NB4 (cell line): ENCODE measurements at places on chromosomes 6 and 20.

GRCh38 chr20:24953209-24953575, 4.1 kb downstream of the CST7 start:
- no peak for DNase-seq

GRCh38 chr20:63023936-63024571, 17.3 kb upstream of the BHLHE23 start:
- DNase-seq, result no peak

DNA sequence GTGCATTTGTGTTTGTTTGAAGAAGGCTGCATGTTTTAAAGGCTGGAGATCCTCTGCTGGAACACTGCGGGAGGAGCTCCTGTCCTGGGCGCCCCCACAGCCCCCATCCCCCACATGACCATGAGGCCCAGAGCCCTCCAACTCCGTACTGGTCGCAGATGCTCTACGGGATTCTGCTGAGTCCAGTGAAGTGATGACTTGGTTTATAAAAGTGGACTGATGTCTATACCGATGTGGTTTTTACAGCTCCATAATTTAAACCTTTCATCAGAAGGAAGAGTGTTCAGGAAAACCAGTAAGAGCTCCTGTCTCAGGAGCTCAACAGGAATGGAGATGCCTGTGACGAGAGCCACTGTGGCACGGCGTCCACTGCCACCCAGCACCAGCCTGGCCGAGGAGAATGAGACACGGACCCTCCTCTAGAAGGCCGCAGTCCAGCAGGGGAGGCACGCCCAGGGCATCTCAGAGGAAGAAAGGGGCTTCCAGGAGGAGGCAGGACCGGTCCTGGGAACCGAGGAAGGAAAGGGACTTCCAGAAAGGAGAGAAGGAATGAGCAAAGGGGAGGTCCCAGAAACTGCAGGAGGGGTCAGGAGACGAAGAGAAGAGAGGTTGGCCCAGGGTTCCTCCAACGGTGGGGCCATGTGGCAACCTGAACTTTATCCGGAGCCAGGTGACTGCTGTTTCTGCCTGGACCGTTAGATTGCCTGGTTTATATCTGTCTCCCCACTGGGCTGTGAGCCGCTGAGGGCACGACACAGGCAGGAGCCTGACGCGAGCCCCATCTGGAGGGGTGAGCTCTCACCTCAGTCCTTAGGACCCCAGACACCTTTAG, 26.9 kb downstream of the BFSP1 start:
- no peak for DNase-seq

DNA sequence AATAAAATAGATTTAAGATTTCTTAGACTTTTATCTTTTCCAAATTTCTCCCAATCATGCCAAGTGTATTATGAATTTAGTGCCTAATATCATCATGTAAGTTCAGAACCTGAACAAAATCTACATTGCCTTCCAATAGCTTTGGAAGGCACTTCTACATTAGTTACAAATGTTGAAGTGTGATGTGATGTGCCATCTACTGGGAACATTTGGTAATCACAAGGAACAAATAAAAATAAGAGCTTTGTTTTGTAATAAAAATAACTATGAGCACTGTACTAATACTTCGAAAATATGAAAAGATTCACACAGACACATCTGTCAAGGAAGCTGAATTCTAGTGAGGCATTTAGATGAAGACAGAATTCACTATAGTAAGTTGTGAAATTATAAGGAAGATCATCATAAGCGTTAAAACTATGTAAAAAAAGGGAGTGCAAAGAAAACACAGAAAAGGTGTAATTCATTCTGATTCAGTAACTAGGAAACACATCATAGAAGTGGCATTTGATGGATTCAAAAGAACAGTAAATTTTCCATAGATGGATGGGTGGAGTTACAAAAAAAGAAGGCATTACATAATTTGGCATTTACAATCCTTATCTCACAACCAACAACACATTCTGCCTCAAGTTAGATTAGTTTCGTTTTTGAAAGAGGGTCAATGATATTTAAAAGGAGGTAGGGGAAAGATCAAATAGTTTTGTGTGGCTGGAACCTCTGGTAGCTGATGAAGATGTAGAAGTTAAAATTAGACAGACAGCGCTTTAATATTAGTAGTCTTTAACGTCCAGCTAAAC, 161.0 kb downstream of the ASCC3 start:
- peak; percentile 50 for DNase-seq

- no peak for DNase-seq
Measured at GRCh38 chr6:62328607-62329006, 42.6 kb upstream of the KHDRBS2 start.

- no peak for DNase-seq
Measured at GRCh38 chr6:140463312-140463710, 1088.9 kb upstream of the CITED2 start.

DNA sequence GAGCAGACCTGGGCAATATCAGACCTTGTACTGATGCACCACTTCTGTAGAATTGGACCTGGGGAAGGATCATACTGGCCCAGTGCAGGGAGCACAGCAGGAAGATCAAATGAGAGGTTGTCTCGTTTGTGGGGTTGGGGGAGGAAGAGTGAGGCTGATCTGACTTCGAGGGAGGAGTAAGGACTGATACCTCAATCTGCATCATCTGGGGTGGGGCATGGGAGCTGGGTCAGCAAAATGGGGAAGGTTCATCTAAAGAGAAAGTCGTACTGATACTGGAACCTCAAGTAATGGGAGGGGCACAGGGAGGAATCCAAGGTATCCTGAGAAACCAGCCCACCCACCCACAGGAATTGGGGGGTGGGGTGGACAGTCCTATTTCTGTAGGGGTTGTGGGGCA, 3.7 kb downstream of the RNF39 start:
- DNase-seq, result no peak

DNA sequence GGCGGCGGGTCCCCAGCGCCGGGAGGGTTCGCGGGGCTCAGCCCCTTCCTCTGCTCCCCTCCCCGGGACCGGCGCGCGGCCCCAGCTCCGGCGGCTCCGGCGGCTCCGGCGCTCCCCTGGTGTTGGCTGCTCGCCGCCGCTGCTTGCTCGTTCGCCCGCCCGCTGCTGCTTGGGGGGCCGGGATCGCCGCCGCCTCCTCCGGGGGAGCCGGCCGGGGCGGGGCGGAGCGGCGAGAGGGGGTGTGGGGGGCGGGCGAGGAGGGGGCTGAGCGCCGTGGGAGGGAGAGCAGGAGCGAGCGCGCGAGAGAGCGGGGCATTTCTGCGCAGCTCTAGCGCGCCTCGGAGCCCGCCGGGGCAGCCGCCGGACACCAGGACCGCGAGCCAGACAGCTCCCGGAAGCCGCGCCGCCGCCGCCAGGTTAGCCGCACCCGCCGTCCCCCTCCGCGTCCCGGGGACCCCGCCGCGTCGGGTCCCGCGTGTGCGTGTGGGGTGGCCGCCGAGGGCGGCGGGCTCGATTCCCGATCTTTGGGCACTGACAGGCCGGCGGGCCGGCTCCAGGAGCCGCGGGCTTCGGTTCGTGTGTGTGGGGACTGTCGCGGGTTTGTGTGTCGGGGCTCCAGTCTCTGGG, 62.0 kb upstream of the EPB41L1 start:
- DNase-seq, result peak; percentile 41

DNA sequence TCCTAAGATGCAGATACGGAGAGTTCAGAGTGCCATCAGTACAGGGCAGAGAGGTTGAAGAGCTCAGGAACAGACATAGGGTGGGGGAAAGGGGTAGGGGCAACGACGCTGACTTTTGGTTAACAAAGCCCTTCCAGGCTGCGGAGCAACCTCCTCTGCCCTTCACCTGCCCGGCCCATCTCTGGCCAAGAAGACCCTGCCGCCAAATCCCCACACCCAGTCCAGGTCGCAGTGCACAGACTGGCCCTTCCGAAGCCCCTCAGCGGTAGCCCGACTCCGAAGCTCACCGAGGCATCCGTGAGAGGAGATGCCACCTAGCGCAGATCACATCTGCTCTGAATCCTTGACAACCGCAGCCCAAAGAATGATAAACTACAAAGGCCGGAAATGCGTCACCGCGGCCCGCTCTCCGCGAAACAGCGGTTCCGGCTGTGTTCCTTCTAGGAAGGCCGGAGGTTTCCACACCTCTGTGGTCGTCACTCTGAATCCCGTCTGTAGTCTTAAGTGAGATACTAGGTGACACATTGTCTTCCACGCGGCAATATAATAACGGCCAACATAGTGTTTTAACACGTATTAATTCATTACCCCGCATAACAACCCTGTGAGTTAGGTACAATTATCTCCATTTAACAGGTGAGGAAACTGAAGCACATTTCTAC, at the start of gene ZSCAN23:
Gene ZSCAN23 (minus strand): TSS at position 380 of the 662 bp plus-strand sequence. CDS start 7,225 bp downstream, outside the sequence.
- peak; percentile 95 for DNase-seq

DNA sequence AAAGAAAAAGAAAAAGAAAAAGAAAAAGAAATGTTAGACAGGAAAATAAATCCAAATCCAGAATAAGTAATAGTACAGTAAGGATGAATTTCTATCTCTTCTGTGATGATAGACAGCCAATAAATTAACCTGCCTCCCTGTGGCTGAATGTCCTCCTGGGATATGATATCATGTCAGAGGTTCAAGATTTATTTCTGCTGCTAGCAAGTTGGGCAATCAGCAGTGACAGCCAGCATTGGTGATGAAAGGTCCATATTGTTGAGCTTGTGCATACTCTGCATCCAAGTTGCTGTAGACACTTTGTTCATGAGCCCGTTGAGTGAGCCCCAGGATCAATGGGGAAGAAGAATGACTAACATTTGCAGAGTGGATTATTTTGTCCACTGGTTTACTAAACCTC, 44.9 kb upstream of the CEP85L start:
- DNase-seq, result peak; percentile 5

GRCh38 chr6:114651611-114652010, 308.8 kb upstream of the HS3ST5 start:
- DNase-seq, result no peak

GRCh38 chr6:170370416-170370815, 63.9 kb downstream of the FAM120B start:
- DNase-seq, result no peak

- no peak for DNase-seq
Measured at GRCh38 chr6:147585256-147585655, 76.8 kb downstream of the SAMD5 start.

DNA sequence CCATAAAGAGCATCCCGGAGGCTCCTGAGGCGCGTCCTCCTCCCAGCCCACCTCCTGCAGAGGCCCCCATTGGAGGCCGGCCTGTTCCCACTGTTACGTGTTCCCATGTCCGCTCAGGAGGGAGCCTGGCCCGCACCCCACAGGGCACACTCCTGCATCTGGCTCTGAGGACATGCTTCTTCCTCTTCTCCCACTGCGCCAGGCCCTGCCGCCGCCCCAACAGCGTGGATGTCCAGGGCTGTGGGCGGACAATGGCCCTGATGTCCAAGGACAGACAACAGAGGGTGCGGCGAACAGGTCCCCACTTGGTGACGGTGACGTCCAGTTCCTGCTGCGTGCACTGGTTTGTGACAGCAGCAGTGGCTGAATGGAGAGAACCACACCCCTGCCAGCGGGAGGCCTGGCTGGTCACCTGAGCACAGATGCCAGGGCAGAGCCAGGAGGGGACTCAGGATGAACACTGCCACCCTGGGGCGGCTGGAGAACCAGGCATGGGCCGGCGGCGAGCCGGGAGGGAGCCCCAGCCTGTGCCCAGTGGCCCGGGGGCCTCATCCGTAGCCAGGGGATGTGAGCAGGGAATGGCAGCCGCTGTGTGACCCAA, 26.6 kb downstream of the FRMD1 start:
- DNase-seq, result no peak

DNA sequence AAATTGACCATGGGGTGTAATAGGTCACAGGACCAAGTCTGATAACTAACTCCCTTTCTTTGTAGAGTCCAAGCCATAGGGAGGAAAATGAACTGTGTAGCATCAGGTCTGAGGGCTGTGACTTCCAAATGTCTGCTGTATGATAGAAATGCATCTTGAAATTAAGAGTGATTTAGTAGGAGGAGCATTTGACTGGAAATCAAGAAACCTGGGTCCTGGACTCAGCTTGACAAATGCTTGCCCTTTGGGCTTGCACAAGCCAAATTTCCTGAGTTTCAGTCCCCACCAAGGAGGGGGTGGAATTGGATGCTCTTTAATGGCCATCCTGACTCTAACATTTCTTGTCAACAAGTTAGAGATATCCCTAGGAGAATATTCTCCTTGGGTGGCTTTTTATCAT, 187.0 kb downstream of the PDE7B start:
- no peak for DNase-seq

GRCh38 chr6:166580076-166581050, 6.1 kb downstream of the RAMACL start:
- DNase-seq, result no peak

GRCh38 chr20:24938498-24938897, 10.6 kb upstream of the CST7 start:
- DNase-seq, result no peak

DNA sequence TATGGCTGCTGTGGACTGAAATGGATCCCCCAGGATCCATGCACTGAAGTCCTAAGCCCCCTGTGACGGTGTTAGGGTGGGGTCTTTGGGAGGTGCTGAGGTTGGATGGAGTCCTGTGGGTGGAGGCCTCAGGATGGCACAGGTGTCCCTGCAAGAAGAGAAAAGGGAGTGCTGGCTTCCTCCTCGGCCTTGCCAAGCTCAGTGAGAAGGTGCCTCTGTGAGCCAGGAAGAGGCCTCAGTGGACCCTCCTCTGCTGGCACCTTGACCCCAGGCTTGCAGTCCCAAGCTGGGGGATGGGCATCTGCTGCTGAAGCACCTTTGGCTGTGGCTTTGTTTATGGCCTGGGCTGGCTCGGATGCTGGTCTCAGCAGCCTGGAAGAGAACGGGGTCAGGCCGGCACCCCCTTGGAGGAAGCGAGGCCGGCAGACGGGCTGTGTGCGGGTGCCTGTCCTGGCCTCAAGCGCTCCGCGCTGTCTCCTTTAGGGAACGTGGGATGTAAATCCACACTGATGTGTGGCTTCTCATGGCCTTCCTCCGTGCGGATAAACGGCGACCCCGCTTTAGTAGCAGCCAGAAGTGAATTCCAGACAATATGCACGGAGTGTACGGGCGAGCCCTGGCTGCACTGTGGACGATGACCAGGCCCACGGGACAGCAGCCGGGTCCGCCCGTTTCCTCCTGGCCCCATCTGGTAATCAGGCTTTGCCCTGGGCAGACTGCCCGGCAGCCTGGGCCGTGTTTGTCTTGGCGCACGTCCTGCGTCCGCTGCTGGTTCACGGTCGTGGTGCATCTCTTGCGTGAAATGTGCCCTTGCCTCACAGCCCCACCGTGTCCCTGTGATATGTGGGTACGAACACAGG, 182.6 kb downstream of the ERMARD start:
- DNase-seq, result no peak

DNA sequence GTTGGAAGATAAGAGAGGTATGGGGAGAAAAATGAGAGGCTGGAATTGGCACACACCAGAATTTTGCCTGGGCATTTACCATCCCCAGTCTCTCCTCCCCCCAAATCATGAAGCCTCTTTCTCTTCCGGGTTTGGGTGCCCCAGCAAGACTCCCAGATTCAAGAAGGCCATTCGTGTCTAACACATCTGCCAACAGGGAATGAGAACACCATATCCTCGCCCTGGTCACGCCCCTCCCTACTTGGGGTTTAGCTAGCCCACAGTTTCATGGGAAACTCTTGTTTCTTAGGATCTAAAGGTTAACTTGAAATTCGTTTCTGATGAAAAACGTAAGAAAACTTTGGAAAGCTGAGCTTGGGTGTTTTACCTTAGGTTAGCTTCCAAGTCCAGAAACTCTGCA, 105.5 kb upstream of the TMEM170B start:
- no peak for DNase-seq

- DNase-seq, result no peak
Measured at GRCh38 chr6:26545627-26546026, 7.5 kb downstream of the HMGN4 start.
